ENCODE measurements at places on chromosomes 7 and 10.

DNA sequence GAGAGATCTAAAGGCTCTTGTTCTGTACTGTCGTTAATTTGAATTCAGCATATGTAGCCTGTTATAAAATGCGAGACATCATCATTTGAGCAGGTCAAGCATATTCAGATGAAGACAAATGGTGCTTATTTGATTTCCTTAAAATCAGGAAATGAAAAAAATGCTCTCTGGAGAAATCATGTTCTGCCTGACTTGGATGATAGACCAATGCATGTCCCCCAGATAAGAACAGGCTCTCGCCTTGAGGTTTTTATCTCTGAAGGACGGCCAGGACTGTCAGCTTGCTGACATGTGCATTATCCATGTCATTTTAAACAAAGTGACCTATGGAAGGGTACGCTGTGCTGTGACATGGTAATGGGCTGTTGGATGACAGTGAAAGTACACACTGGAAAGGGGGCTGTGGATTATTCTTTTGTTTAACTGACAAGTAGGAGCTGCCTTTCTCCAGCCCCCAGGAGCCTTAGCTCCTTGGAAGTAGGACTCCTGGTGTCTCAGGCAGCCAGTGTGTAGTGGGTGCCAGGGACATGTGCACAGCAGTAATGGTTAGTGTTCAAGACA, 695.1 kb upstream of the GALNT17 start:
- no peak for DNase-seq

DNA sequence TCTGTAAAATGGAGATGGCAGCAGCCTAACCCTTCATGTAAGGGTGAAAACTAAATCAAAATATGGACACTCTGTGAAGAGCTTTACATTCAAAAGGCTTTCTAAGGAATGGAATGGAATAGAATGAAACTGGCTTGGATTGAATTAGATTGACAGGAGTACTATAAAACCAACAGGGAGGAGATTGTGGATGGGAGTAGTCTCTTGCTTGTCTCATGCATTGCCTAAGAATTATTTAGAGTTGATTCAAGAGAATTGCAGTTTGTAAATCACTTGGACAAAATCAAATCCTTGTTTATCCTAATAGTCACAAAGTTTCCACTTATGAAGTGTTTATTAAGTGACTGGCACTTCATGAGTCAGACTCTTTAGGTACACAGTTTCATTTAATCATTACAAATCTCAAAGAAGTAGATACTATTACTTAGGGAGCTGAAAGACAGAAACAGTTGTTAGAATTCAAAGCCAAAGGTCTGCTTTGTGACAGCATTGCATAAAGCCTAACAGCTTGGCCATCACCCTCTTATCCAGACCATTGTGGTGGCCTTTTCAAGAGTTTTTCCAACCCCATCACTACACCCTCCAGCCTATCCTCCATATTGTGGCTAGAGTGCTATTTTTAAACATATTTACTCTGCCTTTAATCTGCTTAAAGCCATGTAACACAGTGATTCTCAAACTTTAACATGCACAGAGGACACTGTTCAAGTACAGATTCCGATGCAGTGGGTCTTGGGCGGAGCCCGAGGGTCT, 91.9 kb upstream of the GHITM start:
- no peak for DNase-seq

- no peak for DNase-seq
Measured at GRCh38 chr10:35789996-35790395, 147.9 kb upstream of the FZD8 start.

DNA sequence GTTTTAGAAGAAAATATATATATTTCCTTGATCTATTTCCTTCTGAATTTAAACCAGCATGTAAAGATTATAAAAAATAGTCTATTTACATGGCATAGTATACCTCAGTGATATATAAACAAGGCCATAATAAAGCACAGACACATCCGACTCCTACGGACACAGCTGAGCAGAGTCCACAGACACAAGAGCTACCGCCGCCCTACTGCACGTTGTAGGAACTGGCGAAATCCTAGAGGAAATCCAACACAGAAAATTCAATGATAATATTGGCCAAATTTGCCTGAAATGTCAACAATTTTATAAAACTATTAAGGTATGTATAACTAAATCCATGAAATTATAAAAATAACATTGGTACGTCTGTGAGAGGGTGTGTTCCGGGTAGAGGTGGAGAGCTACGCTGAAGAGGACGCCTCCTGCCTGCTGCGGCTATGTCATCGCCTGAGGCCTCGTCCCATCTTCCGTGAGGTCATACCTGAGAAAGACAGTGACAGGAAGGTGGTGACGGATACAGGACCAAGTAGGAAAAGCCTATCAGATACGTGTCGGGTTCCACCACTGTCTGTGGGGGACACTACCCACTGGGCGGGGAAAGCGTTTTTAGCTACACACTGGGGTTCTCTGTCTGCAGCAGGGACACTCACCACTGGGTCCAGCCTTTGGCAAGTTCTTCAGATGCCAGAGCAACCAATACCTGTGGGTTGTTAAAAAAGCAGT, 29.3 kb upstream of the NCAPG2 start:
- no peak for DNase-seq

DNA sequence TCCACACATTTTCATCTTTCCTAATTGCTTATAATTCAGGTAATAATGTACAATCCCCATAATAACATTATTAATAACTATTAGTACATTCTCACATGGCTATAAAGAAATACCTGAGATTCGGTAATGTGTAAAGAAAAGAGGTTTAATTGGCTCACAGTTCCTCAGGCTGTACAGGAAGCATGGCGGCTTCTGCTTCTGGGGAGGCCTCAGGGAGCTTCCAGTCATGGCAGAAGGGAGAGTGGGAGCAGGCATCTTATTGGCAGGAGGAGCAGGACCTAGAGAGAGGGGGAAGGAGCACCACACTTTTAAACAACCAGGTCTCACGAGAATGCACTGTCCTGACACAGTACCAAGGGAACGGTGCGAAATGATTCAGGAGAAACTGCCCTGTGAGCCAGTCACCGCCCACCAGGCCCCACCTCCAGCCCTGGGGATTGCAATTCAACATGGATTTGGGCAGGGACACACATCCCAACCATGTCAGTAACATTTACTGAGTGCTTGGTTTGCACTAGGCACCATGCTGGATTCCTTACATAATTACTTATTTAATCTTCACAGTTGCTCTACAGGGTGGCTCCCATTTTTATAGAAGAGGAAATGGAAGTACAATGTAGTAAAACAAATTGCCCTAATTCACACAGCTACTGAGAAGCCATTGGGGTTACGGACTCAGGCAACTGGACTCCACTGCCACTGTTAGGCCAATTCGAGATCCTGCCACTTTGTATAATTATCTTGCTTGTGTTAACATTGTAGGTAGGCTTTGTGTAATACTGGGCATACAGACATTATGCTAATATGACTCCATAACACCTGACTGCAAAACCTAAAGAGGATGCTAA, 8.7 kb upstream of the ESYT2 start:
- no peak for DNase-seq

DNA sequence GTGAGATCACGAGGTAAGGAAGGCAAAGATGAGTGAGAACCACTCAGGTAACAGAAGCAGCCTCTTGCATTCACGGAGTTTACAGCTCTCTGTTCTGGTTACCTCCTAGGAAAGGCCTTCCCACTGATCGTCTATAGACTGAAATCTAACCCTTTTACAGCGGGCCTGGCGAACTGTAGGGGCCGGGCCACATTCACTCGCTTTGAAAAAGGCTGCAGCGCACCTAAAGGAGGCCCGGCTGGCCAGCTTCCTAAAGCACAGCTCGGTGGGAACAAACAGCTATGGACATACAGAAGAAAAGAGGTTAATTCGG, 565 bp downstream of the ATP5MK start:
- no peak for DNase-seq

GRCh38 chr7:8433477-8434289, at the start of gene NXPH1:
NXPH1 (plus strand) TSS chr7:8433609.
- no peak for DNase-seq

DNA sequence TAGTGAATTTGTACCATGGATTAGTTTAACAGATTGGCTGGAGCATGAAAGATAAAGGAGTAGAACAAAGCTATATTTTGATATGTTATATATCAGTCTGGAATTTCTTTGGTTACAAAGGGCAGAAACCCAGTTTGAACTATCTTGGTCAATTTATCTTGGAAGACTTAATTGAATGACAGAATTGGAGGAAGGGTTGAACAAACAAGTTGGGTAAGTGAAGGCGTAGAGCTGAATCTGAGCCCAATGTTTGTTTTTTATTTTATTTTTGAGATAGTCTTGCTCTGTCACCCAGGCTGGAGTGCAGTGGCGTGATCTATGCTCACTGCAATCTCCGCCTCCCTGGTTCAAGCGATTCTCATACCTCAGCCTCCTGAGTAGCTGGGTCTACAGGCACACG, 21.8 kb upstream of the JCAD start:
- DNase-seq: no peak

- no peak for DNase-seq
Measured at GRCh38 chr10:11810313-11810766, 12.8 kb upstream of the PROSER2 start.

DNA sequence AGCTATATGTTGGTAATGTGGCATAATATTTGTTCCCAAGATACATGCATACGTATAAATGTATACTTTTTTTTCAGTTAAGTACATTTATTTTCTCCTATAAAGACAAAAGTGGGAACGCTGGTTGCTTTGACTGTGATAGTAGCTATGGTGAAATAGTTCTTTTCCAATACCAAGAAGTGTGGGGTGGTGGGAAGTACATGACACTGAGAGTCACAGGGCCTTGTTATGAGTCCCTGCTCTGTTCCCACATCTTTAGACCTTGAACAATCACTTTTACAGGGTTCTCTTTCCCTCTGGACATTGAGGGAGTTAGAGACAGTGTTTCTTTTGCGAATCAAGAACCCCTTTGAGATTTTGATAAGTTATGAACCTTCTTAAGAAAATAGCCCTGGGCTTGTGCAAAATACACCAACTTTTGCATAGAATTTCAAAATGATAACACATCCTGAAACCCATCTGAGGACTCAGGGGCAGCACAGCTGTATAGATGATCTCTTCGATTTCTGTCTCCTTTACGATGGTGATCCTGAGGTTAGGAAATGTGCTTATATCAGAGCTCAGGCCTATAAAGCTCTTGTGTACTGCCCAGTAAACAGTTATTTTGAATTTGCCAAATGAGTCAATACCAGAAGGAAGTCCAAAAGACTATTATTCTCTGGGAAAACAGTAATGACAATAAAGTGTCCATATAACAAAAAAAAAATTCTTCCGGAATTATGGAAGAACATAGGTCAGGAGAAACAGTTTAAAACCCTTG, 1.1 kb downstream of the LMOD2 start:
- DNase-seq: no peak

DNA sequence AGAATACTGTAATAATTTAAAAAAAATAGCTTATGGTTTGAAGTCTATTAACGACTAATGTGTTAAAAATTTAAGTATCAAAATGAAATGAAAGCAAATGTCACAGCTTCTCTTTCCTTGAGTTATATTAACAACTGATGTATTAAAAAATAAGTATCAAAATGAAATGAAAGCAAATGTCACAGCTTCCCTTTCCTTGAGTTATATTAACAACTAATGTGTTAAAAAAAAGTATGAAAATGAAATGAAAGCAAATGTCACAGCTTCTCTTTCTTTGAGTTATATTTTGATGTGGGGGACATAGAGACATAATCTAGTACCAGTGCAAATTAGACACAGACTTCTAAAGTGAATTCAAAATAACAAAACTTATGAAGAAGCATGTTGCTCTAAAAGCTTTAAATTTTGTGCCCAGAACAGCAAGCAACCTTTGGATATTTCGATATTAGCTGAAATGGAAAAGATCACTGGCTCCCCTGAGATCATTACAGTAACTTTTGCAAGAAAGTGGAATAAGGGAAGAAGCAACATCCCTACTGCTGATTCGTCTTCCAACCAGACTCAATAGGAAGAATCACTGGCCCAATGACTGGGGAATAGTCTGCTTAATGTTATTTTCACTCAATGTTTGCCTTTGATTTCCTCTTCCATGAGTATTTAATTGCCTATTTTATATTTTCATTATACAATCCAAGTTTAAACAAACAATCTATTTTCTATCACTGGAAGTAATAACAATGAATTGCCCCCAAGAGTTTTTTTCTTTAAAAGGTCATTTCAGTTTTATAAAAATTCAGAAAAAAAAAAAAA, 8.0 kb downstream of the SKAP2 start:
- DNase-seq: no peak

DNA sequence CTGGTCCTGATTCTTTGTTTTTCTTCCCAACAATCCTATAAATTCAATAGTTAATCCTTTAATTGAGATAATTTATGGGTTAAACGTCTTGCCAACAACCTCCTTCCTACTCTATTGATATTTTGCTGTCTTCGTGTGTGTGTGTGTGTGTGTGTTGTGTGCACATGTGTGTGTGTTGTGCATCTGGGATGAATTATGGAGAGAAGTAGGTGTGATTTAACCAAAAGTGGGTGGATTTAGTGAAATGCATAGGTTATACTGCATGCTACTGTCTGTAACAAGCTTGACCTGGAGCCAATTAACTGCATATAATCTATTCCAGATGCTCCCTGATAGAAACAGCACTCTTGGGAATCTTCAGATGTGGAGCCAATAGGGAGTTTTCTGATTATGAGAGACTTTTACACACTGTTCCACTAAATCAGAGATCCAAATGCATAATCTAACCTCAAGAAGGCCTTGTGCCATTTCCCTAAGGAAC, 61.2 kb downstream of the SEMA3D start:
- DNase-seq: no peak

- DNase-seq: no peak
Measured at GRCh38 chr7:68067845-68068244, 1071.2 kb downstream of the TYW1 start.

GRCh38 chr10:3874990-3875841, 90.2 kb upstream of the KLF6 start:
- DNase-seq: no peak

DNA sequence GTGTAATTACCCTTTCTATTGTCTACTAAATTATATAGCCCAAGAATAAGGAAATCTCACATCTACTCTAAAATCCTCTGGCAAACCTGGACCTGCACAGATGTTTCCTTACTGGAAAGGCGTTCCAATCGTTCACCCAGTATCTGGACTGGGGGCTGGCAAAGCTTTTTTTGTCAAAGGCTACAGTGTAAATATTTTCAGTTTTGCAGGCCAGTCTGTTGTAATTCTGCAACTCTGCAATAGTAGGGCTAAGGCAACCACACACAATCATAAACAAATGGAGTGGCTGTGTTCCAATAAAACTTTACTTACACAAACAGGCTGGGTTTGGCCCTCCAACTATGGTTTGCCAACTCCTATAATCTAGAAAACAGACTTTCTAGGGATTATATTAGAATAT, 56.2 kb downstream of the GLI3 start:
- no peak for DNase-seq

- no peak for DNase-seq
Measured at GRCh38 chr10:1255118-1255517, 198.9 kb downstream of the WDR37 start.

Measured in activated CD8-positive, alpha-beta memory T cell treated with anti-CD3 and anti-CD28 coated beads, Interleukin-2, amount 10 ng/mL, durations not matched to agents 7 days and 5 days (primary cell).